ENCODE measurements at places on chromosomes 3 and 15. TPM values are rescaled to one million over a fixed set of nuclear protein-coding genes. Genes with fewer than 3 reads are reported as not detected.

APOD gene
- 0.13 TPM for total RNA-seq

BTD gene
- 20.5 TPM for total RNA-seq

CP gene
- total RNA-seq = 63.3 TPM

AHSG gene
- total RNA-seq = not detected

GOLGA6L7 gene
- total RNA-seq = not detected

MORC1 gene
- total RNA-seq = not detected

TAGLN3 gene
- not detected for total RNA-seq

NANOGP8 gene
- not detected for total RNA-seq

CD86 gene
- not detected for total RNA-seq

MYO5C gene
- 0.50 TPM for total RNA-seq

DPPA4 gene
- not detected for total RNA-seq

IL17RD gene
- 0.56 TPM for total RNA-seq

HIGD2B gene
- total RNA-seq = not detected

DUOXA1 gene
- total RNA-seq = not detected

RBM5 gene
- 194 TPM for total RNA-seq

HRG gene
- not detected for total RNA-seq

SPTSSB gene
- total RNA-seq = 0.44 TPM

Measured in aortic smooth muscle cell (primary cell).